ENCODE measurements at places on chromosomes 3 and 15.

DNA sequence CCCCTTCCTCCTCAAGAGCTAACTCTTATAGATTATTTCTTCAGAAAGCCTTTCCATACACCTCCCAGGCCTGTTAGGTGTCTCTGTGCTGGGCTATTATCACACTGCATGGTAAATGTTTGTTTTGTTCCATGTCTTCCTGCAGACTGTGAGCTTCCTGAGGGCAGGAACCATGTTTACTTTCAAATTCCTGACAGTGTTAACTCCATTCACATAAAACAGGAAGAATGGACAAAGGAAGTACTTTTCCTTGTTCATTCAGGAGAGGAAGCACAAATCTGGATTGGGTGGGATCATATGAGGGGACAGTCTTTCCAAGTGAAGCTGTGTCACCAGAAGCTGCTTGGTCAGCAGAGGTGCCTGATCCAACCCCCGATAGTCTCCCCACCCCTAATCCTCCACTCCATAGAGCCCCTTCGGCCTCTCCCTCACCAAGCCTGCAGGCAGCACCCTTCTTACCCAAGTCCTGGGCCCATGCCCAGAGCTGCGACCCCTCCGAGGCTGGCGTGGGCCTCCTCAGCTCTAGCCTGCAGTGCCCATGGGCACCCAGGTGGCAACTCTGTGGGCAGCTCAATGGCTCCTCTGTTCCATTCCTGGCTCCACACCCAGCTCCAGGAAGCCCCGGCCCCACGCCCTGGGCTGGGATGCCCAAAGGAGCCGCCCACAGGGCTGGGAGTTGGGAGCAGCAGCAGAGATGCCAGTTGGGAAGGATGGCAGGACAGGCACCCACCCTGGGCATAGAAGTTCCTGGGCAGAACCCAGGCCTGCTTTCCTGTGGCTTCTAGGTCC is 6.9 kb downstream of the SHF start:
- DNase-seq, result no peak

DNA sequence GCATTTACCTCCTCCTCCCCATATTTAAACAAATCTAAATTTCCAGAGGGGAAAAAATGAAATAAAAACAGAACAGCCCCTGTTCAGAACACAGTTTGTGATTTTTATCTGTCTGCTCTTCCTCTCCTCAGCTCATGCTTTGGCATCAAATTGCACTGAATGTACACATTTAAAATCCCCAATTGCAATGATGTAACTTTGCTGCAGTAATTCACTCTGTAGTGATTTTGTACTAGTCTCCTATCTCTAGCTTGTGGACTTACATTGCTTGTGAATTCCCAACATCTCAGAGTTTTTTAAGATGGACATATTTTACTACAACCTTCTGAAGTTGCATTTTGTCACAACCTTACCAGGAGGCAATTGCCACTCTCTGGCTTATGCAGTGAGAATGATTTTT is 81.6 kb upstream of the ROBO2 start:
- DNase-seq, result no peak

- DNase-seq, result no peak
Measured at GRCh38 chr15:29132735-29133181, 136.9 kb downstream of the NSMCE3 start.

GRCh38 chr3:69761896-69762767 is 22.9 kb downstream of the MITF start:
- DNase-seq, result no peak

DNA sequence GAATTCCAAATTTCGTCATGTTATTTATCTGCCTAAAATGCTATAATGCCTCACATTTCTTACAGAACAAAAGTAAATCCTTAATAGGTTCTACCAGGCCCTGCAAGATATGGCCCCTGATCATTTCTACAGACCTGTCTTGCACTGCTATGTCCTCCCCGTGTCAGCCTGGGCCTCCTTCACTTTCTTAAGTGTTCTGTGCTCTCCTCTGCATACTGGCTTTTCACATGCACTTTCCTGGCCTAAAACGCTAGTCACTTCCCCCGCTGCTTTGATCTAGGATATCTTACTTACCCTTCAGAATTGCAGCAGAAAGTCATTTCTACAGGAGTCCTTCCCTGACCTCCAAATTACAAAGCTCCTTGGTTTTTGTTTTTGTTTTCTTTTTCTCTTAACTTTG is 551.3 kb downstream of the NSUN3 start:
- no peak for DNase-seq

DNA sequence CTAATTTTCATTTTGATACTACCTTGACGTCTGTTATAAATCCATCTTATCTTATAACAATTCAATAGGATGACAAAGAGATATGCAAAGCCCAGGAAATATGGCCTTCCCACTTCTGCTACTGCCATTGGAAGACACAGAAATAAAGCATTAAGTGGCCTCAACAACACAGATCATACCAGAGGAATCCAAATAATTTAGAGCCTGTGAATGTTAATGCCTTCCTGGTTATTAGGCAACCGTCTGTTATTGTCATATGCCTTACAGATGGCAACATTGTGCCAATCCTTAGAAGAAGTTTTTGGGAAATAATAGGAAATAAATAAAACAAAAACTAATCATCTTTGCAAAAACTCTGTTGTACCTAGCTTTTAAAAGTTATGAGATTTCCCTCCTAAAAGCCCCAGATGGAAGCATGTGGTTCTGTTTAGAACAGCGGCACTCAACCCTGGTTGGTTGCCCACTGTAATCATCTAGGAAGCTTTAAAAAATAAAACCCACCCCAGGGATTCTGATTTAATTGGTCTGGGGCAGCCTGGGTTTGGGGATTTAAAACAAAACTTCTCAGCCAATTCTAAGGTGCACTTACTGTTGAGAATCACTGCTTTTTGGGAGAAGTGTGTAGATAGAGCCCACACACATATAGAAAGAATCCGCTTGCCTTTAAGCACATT is 704.8 kb upstream of the CFAP20DC start:
- DNase-seq, result no peak

DNA sequence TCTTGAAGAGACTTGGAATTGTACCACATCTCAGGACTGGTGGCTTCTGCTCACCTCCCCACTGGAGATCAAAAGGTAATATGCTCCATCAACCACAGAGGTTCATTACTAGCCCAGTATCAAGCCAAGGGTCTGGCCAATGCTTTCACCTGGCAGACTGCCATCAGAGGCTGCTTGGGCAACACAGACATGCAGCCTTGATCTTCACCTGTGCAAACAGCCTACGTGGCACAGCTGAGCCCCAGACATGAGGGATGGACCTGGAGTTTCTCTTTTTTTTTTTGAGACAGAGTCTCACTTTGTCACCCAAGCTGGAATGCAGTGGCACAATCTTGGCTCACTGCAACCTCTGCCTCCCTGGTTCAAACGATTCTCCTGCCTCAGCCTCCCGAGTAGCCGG is 105.6 kb upstream of the HES1 start:
- DNase-seq, result no peak

- no peak for DNase-seq
Measured at GRCh38 chr3:140920029-140920428, 21.6 kb upstream of the SLC25A36 start.

GRCh38 chr3:137692803-137693431 is 71.2 kb upstream of the SOX14 start:
- peak; percentile 20 for DNase-seq

GRCh38 chr3:45760878-45761711 is 35.2 kb downstream of the SLC6A20 start:
- DNase-seq, result peak; percentile 65

- DNase-seq, result peak; percentile 7
Measured at GRCh38 chr3:64638981-64639481, 48.8 kb downstream of the ADAMTS9 start.

- DNase-seq, result no peak
Measured at GRCh38 chr3:10554746-10555145, 49.4 kb upstream of the ATP2B2 start.

- no peak for DNase-seq
Measured at GRCh38 chr3:23968463-23969184, 23.5 kb downstream of the NR1D2 start.

GRCh38 chr3:114450008-114450596 is 156.3 kb downstream of the TIGIT start:
- DNase-seq, result no peak

- no peak for DNase-seq
Measured at GRCh38 chr3:109098079-109098644, 19.8 kb downstream of the MORC1 start.

DNA sequence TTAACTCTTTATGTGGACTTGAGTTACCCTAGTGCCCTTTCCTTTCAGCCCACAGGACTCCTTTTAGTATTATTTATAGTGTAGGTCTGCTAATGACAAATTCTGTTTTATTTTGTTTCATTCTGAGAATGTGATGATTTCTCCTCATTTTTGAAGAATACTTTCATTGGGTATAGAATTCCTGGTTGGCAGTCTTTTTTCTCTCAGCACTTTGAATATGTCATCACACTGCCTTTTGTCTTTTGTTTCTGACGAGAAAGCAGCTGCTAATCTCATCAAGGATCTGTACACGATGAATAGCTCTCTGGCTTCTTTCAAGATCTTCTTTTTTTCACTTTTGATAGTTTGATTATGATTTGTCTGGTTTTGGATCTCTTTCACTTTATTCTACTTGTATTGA is 37.8 kb downstream of the TICRR start:
- no peak for DNase-seq

DNA sequence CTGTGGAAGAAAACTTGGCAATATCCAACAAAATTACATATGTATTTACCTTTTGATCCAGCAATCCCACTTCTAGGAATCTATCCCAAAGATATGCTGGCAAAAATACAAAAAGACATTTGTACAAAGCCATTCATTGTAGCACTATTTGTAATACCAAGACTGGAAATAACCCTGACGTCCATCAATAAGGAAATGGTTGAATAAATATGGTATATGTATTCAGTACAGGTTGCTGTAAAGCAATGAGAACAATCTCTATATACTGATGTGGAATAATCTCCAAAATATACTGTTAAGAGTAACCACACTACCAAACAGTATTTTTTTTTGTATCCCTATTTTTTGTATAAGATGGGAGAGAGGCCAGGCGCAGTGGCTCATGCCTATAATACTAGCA is 64.8 kb upstream of the STIMATE start:
- no peak for DNase-seq

DNA sequence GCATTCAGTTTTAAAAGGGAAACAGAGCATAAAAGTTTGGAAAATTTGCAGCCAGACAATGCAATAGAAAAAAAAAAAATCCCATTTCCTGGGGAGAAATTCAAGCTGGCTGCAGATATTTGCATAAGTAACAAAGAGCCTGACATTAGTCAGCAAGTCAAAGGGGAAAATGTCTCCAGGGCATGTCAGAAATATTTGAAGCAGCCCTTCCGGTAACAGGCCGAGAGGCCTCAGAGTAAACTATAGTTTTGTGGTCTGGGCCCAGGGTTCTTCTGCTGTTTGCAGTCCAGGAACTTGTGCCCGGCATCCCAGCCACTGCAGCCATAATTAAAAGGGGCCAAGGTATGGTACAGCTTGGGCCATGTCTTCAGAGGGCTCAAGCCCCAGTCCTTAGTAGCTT is 411.6 kb upstream of the BCHE start:
- no peak for DNase-seq

DNA sequence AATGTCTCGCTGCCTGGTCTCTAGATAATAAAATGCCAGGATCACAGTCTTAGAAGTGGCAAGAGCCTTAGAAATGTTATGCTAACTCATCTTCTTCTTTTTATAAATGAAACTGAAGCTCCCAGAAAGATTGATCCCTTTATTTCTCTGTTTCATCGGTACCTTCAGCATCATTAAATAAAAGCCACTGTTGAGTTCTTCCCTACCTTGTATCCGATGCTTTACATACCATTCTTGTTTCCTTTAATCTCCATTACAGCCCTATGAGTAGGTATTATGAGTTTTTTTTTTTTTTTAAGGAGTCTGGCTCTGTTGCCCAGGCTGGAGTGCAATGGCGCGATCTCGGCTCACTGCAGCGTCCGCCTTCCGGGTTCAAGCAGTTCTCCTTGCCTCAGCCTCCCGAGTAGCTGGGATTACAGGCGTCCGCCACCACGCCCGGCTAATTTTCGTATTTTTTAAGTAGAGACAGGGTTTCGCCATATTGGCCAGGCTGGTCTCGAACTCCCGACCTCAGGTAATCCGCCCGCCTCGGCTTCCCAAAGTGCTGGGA is 815 bp upstream of the ABCC5 start:
- DNase-seq, result no peak

GRCh38 chr3:114691871-114692270 is 398.0 kb downstream of the TIGIT start:
- no peak for DNase-seq

GRCh38 chr15:85988741-85989140 is 90.9 kb upstream of the AGBL1 start:
- DNase-seq, result no peak

DNA sequence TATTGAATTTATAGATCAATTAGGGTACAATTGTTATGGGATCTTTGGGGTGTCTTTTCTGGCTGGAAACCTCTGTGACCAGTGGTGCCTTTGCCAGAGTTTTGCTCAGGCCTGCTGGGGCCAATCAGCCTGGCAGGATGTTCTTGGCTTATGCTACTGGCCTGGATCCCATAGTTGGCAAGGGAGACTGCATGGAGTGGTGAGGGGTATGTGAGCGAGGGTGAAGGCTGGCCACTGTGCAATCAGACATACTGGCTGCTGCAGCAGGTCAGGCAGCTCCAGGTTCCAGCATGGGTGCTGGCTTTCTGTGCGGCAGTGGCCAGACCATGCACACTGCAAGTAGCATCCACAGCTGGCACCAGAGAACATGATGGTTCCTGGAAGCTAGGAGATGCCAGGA is 1053.2 kb upstream of the GBE1 start:
- no peak for DNase-seq

DNA sequence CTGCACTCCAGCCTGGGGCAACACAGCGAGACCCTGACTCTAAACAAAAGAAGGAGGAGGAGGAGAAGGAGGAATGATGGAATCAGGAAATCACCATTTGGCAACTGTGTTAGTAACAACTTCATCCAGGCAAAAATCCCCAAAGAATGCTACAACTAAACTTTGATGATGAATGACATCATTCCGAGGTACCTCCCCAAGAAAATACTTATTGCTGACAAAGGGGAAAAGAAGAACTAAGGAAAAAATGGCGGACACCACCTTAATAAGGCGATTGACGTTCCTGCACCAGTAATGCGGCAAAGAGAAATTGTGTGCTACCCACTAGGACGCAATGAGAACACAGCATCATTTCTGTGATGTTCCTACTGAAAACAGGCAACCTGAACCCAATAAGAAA is 78.2 kb upstream of the SLC6A11 start:
- DNase-seq, result no peak

- no peak for DNase-seq
Measured at GRCh38 chr15:66714543-66714981, 12.5 kb downstream of the SMAD6 start.

DNA sequence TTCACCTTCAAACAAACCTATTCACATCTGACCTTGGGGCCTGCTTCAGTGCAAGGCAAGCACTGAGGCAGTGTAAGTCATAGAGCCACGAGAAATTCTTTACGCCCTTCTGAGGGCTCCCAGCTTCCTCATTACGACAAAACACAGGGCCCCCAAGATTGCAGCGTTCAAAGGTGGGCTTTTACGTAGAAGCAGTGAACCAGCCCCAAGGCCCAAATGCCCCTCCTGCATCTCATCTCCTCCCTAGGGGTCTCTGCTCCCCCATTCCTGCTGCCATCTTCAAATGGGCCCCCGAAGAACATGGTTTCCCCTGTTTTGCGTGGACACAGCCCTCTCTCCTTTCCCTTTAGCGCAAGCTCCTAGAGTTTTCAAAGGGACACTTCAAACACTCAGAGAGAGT is 285.1 kb downstream of the MEX3B start:
- no peak for DNase-seq
